ENCODE measurements at places on chromosomes 2 and 18.

DNA sequence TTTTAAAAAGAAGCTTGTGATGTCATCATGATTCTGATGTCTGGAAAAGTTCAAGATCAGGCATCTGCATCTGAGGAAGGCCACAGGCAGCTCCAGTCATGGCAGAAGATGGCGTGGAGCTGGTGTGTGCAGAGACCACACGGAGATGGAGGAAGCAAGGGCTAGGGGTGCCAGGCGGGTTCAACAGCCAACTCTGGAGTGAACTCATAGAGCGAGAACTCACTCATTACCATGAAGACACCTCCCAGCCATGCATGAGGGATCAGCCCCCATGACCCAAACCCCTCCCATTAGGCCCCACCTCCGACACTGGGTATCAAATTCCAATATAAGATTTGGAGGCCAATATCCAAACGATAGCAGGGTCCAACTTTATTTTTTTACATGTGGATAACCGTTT lies 61.6 kb downstream of the KCNG2 start:
- no peak for DNase-seq

DNA sequence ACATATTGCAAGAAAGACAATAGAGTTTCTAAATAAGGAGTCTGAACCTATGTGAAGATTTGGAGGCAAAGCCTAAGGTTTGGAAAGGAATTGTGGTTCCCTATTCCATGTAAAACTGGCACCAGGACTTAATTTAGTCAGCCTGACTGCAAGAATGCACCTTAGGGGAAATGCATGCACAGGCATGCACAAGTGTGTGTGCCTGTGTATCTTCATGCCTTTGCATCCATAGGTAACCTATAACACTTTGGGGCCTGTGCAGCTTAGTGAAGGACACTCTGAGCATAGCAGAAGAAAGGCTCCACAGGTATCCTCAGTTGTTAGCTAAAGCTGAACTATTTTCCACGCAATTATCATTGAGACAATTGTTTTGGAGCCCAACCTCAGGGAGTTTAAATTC lies 73.4 kb downstream of the RPRM start:
- no peak for DNase-seq

DNA sequence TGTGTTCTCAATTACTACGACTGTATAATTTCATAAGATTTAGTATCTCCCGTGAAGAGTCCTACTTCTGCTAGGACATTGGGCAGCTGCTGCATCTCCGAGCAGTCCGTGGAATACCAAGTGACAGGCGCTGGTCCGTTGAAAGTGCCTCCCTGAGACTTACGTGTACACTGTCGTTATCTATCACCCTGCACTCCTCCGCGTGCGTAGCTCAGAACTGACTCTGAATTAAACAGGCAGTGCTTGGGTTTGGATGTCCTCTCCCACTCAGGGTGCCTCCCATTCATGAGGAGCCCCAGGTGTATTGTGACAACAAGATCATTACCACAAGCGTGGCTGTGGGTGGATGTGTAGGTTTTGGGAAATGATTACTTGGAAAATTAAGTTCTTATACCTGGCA lies 148.4 kb downstream of the SH3RF3 start:
- DNase-seq, result no peak

GRCh38 chr18:42559069-42559690 lies 556.3 kb downstream of the RIT2 start:
- DNase-seq, result no peak

DNA sequence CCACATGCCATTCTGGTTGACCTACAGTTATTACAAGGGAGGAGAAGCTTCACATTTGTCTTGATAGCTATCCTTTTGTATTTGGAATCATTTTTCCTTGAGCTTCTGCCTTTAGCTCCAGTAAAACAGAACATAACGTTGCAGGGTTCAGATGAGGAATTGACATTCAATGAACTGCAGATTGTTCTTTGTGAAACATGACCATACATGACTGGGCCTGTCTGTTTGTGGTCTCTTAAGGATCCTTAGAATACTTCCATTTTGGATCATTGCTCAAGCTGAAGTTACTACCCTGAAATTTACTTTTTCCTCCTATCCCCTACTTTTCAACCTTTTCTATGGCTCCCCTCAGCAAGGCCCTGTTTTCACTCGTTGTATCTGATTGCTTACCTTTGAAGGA lies 1281.7 kb upstream of the CELF4 start:
- no peak for DNase-seq

GRCh38 chr2:43129676-43130547 lies 96.5 kb downstream of the ZFP36L2 start:
- DNase-seq, result peak; percentile 66

- DNase-seq, result no peak
These were observed 57.4 kb downstream of the RAB31 start for GRCh38 chr18:9765501-9765900.

GRCh38 chr2:200373973-200374416 lies 67.5 kb downstream of the SPATS2L start:
- no peak for DNase-seq

DNA sequence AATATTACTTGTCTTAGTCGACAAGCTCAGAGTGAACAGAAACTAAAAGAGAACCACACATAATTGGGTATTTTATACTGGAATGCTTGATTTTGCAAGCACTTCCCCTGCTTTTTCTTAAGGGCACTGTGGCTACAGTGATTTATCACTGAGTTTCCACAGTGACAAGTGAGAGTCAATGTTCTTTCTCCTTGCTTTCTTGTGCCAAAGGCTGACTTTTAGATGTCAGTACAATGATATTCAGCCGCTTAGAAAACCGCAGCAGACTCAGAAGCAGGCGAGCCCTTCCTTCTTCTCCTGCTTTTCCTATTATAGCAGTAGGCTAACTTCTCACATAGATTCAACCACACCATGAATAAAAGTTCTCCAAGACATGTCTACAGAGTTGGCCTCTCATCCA lies 1603.6 kb upstream of the NXPH2 start:
- DNase-seq, result no peak

DNA sequence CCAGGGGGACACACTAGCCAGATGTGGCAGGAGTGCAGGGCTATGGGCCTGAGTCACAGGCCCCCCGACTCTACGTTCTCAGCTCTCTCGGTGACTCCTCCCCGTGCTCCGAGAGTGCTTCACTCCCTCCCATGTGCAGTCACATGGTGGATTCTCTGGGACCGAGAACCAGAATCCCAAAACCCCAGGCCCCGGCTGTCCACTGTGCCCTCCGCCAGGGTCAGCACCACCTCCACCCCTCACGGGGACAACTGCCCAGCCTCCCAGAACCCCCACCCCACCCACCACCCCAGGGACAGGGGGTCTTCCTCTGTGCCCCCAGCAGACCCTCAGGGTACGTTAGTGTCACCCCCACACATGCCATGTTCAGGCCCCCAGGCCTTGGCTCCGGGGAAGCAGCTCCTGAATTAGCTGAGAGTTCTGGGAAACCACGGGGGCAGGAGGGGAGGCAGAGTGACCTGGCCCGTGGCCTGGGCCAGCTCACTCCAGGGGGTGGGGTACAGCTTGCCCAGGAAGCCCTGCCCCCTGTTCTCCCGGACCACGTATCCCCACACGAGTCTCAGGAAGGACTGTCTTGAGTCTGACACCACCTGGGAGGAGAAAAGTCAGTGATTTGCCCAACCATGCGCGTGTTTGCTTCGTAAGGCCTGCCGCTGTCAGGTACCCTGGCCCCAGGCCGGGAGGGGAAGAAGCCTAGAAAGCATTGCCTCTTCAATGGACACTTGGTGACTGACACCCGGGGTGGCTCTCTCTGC lies 4.4 kb downstream of the RAMP1 start:
- no peak for DNase-seq

DNA sequence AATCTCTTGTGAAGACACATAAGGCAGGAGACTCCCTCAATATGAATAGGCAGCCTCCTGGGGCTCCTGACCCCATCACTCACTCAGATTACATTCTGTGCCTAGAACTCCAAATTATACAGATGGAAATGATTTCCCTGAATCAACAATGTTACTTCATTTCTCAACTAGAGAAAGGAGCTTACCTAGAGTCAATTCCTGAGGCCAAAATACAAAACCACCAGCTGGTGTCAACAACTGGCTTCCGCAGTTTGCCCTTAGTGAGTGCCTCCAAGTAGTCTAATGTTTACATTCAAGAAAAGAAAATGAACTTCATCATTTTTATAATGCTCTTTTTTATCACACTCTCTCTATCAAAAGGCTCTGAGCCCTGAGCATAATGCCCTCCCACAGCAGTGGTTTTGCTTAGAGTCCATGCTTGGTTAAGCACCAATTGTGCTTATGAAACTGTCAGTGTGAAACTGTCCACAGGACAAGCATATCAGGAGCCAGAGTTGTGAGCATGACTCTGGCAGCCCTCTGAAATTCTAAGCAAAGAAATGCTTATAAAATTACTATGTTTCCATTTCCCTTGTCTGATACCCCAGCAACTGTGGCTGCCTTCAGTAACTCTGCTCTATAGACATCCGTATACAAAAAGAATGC lies 305.7 kb upstream of the PKDCC start:
- no peak for DNase-seq

DNA sequence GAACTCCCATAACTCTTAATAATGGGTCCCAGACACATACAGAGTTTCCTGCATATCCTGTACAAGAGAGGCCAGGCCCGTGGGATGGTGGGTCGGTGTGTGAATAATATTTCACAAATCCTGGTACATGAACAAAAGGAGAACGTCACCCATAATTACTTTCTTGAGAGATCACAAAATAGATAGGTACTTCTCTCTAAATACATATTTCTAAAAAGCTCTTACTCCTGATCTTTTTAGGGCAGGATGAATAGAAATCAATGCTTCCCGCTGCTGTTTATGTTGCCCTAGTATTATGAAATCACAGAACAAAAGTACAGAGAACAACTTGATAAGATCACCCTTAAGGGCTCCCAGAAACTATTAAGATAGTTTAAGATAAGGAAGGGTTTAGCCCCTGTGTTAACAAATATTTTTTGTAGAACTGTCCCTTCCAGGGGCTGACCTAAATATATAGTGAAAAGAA lies 5.4 kb downstream of the IRS1 start:
- no peak for DNase-seq

GRCh38 chr2:174059178-174059883 lies 94.2 kb upstream of the SP3 start:
- no peak for DNase-seq

DNA sequence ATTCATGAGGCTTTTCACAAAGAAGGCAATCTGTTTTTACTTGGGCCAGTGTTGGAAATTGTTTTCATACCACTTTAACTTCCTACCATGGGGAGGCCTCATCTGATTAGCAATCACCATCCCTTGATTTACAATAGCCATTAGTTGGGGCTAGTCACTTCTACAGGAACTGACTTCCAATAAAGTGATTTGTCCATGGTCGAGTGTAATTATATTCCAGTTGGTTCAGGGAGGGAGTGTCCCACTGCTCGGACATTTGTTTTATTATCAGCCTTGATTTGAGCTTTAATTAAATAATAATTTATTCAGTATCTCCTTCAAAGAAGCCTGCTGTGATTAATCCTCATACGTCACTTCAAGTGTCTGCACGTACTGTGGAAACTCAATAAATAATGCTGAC lies 233.9 kb upstream of the CNTNAP5 start:
- no peak for DNase-seq

DNA sequence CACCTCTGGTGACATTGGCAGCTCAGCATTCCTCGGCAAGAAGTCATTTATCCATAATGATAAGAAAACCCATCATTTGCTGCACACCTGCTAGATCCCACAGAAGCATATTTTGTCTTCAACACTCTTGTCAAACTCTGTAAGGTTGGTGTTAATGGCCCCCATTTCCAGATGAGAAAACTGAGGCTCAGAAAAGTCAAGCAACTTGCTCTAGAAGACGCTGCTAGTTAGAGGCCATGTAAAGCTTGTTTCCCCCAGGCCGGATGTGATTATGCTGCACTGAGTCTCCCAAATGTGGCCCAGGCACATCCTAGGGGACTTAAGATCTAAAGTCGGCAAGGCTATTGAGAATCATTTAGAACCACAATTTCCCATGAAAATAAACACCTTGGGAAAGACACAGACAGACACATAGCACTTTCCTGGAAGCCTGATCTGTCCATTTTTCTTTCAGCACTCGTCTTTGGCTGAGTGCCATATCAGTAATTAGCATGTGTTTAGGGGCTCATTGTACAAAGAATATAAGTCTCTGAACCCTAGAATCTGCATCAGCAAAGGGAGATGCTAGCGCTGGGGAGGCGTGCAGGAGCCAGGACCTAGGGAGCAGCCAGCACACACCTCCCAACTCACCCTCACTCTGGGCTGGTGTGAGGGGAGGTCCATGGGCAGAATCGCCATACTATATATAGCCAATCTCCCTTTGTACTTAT lies 39.3 kb downstream of the C1QL2 start:
- no peak for DNase-seq

DNA sequence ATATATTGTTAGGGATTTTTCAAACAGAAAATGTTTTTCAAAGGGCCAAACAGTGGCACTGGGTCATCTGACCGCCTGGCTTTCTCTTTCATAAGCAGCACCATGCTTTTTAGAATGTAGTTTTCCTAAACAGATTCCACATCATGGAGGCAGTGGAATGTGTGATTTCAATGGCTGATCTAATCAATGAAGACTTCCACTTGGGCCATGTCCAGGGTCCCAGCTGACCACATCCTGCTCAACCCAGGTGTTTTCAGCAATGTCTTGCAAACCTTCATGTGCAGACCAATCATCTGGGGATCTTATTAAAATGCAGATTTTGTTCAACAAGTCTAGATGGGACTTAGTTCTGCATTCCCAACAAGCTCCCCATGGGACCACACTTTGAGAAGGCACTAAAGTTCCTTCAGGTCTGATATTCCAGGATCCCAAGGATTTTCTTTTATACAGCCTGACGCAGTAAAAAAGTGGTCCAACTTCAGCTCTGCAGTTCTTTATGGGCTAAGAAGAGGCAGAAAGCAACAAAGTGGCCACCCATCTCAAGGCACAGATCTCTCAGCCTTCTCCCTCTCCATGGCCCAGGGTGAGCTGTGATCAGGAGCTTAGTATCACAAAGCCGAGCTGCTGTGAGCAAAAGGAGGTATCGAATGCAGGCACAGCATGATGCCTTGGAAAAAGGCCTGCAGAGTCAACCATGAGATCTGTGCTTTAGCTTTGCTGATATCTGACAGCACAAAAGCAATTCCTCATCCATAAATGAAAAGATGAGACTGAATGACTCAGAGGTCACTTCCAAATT lies 3.7 kb downstream of the ALKAL2 start:
- DNase-seq, result no peak

- no peak for DNase-seq
These were observed 239.7 kb downstream of the SH3BP4 start for GRCh38 chr2:235191486-235191885.

- no peak for DNase-seq
These were observed 686.8 kb downstream of the ZEB2 start for GRCh38 chr2:143833015-143833660.

DNA sequence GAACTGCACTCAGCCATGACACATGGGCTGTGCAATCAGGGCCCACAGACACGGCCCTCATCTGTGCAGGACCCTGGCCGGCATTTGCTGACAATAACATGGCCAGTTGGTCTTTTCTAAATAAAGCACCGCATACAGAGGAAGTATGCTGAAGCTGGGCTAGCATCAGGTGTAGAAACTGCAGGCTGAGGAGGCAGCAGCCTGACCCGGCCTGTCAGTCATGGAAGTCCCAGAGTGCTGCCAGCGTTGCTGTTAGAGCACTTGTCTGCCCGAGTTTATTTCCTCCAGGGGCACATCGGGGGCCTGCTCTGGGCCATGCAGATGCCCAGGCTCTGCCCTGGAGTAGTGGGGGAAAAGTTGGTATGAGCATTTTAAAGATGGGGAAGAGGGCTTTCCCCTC lies 4.1 kb upstream of the PTPN18 start:
- DNase-seq, result no peak

GRCh38 chr2:17646081-17646554 lies 105.6 kb downstream of the VSNL1 start:
- DNase-seq, result no peak
